ENCODE measurements at places on chromosomes 3 and 15.

DNA sequence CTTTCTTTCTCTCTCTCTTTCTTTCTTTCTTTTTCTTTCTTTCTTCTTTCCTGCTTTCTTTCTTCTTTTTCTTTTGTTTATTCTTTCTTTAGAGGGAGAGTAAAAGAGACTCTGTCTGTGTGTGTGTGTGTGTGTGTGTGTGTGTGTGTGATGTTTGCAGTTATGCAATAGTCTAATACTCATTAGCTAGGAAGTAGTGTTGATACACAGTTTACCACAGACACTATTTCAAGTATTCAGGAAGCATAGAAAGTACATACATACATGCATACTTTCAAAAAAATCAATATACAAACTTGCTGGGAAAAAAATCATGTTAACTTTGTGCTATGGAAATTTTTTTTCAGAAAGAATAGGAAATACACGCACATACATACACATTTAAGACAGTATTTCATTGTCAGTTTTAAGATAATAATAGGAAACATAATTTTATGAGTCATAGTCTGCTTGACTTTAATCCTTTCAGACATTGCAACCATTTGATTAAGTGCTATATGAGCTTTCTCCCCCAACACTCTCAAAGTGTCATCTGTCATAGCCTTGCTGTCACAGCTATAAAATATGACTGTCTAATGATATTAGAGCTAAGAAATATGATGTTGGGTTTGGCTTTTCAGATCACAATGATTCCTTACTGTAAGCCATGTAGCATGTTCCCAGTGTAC, 74.9 kb upstream of the EPHA3 start:
- no peak for DNase-seq

DNA sequence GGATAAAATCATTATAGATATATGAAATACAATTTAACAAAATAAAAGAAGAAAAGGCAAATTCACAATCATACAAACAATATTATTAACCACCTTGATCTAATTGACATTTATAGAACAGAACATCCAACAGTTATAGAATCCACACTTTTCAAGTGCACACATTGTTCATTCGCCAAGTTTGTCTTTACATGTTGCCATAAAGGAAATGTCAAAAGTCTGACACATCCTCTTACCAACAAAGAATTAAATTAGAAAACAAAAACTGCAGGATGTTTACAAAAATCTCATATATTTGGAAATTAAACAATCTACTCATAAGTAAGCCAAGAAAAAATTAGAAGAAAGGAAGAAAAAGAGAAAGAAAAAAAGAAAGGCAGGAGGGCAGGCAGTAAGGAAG, 909.2 kb upstream of the EPHA6 start:
- no peak for DNase-seq

GRCh38 chr3:109278546-109278945, 37.8 kb downstream of the DPPA2 start:
- DNase-seq: no peak

- DNase-seq: no peak
Observed at GRCh38 chr3:182790612-182791011, 2.7 kb upstream of the ATP11B start.

DNA sequence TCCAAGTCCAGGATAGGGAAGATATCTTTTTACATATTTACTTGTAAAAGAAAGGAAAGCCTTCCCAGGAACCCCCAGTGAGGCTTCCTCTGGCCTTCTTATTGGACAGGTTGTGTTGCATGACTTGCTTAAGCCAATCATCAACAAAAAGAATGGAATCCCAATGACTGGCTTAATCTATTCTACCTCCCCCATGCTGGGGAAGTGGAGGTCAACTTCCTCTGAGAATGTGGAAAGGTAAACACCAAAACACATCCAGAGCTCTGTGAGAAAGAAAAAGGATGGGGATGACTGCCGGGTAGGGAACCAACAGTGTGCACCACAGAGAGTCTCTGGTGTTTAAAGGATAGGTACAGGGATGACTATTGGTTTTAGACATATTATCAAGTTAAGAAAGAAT, 25.1 kb downstream of the TNIK start:
- no peak for DNase-seq
